H7 (cell line): ENCODE measurements at places on chromosomes 13 and 19.

DNA sequence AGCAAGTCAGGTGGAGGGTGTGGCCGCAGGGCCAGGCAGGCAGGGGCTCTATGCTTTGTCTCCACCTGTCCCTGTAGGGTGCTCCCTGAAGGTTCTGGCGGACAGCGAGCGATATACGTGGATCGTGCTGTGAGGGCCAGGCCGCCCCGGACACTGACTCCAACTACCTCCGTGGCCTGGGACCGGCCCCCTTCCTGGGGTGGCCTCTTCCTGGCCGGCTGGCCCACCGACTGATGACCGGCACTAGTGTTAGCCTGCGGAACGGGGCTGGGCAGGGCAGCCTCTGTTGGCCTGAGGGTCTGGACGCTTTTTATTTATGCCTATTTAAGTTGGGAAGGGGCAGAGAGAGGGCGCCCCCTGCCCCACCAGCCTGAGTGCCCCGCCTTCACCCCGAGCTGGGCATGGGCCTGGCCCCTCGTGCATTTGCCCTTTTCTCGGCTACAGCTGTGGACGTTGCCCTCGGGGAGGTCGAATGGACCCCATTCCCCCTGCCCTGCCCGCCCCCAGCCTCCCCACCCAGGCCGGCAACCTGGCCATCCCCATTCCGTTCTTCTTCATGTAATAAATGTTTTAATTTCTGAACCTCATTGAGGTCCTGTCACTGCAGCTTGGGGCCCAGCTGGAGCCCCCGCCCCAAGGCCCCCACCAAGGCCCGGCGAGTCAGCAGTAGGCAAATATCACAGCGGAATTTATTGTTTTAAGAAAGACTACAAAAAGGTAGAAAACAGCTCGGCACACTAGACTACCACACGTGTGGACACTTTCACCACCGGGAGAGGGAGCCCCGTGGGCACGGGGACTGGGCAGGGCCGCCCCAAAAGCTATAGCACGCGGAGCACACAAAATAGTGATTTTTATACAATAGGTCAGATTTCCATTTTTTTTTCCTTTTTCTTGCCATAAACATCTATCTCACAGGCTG is 8.8 kb downstream of the DCAF15 start:
- DNase-seq: no peak

- DNase-seq: no peak
Measured at GRCh38 chr19:6030214-6030507, 52.2 kb upstream of the RANBP3 start.

- DNase-seq: no peak
Measured at GRCh38 chr19:23779645-23780044, 21.0 kb upstream of the ZNF681 start.

GRCh38 chr19:5590151-5590864 is 22.6 kb upstream of the TINCR start:
- DNase-seq: no peak

- DNase-seq: no peak
Measured at GRCh38 chr19:17075864-17076542, 426 bp downstream of the MYO9B start.

DNA sequence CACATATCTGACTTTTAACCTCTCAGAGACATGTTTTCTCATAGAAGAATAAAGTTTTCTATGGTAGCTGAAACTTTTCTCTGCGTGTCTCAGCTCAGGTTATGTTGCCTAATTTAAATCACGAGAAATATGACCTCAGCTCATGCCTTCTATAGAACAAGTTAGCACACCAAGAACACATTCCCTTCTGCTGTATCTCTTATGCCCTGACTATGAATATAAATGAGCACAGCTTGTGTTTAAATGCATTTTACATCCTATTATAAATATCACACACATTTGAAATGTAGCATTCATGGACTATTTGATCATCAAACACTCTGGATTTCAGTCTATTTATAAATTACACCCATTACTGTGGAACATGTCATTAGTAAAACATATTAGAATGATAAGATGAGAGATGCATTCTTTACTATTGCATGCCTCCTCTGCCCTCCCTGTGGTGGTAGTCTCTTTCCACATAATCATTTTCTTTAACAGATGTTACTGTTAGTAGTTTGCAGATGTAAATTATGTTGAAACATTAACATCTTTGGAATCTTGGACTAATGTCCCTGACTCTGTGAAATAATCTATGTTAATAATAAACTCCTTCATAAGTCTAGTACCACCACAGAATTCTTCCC is 2044.9 kb upstream of the PCDH20 start:
- no peak for DNase-seq

- no peak for DNase-seq
Measured at GRCh38 chr19:993361-993830, 6.8 kb upstream of the GRIN3B start.

- no peak for DNase-seq
Measured at GRCh38 chr13:48954081-48954480, 21.6 kb upstream of the FNDC3A start.

DNA sequence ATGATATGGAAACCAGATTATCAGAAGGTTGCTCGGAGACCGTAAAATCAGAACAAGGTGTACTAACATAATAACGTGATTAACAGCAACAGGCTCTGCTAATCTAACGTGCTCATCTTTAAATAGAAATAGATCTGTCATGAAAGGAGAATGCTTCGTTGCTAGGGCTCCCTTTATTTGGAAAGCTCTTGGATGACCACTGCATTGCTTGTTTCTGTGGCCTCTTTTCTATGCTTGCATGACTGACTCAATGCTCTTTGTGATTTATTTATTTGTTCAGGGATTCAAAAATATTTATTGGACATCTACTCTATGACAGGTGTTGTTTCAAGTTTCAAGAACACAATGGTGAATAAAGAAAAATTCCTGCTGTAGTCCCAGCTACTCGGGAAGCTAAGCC is 22.3 kb upstream of the ZDHHC20 start:
- DNase-seq: no peak

DNA sequence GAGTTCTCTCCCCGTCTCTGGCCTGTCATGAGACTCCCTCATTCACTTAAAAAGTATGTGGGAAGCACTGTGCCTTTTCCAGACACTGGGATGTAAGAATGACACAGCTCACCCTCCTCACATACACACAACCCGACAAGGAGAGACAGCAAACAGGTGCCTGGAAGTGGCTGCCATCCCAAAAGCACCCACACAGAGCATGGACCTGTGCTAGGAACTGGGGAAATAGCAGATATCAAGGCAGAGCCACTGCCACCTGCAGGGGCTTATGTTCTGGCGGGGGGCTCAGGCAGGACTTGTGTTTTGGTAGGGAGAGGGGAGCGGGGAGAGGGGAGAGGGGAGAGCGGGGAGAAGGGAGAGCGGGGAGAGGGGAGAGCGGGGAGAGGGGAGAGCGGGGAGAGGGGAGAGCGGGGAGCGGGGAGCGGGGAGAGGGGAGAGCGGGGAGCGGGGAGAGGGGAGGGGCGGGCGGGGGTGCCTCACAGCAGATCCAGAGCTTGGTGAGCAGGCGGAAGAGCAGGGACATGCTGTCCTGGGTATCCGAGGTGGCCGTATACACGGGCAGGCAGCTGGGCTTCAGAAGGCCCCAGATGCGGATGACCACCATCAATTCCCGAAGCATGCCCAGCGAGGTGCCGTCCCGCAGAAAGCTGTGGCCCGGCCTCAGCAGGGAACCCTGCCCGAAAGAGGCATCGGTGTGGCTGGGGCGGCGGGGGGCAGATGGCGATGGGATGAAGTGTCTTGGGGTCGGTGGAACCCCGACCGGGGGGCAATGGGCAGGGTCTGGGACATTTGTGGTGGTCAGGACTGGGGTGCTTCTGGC is 12.2 kb downstream of the CFD start:
- DNase-seq: peak; percentile 87

DNA sequence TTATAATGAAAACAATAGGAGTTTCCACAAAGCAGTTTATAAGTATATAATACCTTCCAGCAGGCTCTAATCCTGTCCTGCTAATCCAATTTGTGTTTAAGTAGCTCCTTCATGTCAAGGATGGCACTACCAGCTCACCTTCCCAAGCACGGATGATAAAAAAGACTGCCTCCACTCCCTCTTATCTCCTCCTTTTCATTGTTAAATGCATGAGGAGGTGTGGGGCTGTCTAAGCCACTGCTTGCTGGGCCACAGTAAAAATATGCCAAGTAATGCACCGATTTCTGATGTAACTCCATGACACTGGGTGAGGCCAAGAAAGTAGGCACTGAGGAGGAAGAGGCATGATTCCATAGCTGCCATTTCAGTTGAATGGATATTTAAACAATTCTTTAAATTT is 193.1 kb downstream of the ZIC5 start:
- DNase-seq: no peak

- peak; percentile 36 for DNase-seq
Measured at GRCh38 chr13:112783135-112783977, 93.5 kb downstream of the ATP11A start.

DNA sequence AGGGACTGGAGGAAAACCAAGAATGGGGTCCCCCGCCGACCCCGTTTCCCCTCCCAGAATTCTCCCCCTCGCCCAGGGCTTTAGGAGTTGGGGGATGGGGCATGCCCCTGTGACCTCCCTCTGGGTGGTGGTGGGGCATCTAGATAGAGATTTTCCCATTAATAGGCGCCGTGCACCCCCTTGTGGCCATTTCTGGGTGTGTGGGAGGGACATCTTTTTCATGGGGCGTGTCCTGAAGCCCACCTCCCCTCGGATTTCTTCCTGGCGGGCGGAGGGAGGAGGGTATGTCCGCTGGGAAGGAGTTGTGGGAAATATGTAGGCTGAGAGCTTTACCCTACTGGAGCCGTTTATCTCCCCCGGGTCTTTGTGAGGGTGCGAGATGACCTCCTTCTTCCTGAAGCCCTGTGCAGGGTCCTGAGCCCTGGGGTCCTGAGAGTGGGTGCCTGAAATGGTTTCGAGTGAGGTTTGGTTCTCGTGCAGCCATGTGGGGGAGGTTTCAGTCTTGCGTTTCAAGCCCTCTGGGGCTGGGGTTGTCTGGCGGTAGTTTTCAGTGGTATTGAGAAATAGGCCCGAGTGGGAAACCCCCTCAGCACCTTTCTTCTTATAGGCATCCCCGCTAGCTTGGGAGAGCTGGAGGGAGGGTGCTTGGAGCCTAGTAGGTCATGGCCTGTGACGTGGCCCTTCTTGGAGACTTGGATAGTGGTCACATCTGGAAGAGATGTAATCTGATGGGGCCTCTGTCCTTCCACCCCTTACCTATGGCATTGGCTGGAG is 1.0 kb downstream of the PRMT1 start:
- peak; percentile 88 for DNase-seq

GRCh38 chr19:15562861-15563260 is 52.2 kb upstream of the CYP4F8 start:
- DNase-seq: no peak

DNA sequence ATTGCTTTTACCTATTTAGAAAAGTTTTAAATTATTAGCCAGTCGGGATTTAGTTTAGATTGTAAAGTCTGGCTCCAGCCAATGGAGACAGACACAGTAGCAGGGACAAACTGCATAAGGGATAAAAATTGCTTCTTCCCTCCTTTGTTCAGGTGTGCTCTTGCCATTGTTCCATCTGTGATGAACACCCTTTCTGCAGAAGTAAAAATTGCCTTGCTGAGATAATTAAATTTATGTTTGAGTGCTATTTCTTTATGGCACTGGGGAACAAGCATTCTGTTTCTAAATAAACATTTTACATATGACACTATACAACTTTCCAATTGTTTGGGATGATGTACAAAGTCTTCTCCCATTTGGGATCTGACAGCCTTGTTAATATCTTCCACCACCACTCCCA is 18.0 kb downstream of the OR7C2 start:
- no peak for DNase-seq

- DNase-seq: no peak
Measured at GRCh38 chr13:36385489-36385888, 39.3 kb upstream of the SPART start.

- DNase-seq: no peak
Measured at GRCh38 chr19:10033614-10034013, 20.3 kb downstream of the RDH8 start.
